ENCODE measurements at places on chromosomes 2 and 18.

GRCh38 chr2:238425979-238426567 lies 654 bp upstream of the ASB1 start:
- peak; percentile 50 for DNase-seq

GRCh38 chr2:129765678-129766351 lies 213.7 kb upstream of the RAB6C start:
- no peak for DNase-seq

DNA sequence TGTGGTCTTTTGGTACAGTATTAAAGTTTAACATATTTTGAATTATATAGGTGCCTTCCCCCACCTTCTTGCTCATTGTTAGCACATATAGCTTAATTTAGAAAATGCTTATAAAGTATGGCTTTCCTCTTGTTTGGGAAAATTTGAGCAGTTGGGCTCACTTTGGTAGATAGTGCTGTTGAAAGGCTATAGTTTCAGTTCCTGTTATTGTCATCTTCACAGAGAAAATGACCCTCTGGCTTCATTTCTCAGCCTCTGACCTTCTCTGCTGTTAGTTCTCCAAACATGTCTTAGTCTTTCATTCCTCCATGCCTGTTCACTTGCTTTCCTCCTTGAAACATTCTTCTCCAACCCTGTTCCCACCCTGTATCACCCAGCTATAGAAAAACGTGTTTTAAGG lies 200.6 kb downstream of the WDR7 start:
- no peak for DNase-seq

GRCh38 chr2:86426271-86426670 lies 14.9 kb upstream of the KDM3A start:
- DNase-seq, result no peak

- DNase-seq, result peak; percentile 68
These were observed 147.1 kb upstream of the FHL2 start for GRCh38 chr2:105545730-105546627.

- peak; percentile 26 for DNase-seq
These were observed 226.6 kb downstream of the BABAM2 start for GRCh38 chr2:28117104-28117596.

DNA sequence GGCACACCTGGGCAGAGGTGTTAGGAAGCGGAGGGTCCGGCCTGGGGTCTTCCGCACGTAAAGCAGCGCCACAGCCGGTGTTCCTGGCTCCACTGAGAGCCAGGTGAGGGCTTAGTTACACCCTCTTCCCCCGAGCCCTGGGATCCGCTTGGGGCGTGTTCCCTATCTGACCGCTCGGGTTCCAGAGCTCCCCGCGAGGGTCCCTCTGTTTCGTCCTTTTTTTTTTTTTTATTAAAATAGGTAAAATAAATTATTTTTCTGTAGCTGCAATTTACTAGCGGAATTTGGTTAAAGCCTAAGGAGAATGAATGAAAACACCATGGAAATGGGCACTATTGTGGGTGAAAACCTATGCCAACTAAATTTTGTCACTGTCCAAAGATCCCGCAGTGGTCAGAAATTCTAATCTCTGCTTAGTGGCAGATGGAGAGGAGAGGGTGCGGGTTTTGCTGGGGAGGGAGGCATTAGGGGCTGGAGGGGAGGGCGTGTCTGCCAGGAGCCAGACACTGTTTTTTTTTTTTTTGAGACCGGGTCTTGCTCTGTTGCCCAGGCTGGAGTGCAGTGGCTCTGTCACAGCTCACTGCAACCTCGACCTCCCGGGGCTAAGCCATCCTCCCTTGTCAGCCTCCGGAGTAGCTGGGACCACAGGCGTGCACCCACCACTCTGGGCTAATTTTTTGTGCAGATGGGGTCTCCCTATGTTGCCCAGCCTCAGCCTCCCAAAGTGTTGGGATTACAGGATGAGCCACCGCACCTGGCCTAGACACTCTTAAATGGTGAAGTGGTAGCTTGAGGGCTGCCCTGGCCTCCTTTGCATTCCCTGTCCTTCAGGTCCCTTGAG lies 834 bp downstream of the PDCL3 start:
- DNase-seq, result no peak

DNA sequence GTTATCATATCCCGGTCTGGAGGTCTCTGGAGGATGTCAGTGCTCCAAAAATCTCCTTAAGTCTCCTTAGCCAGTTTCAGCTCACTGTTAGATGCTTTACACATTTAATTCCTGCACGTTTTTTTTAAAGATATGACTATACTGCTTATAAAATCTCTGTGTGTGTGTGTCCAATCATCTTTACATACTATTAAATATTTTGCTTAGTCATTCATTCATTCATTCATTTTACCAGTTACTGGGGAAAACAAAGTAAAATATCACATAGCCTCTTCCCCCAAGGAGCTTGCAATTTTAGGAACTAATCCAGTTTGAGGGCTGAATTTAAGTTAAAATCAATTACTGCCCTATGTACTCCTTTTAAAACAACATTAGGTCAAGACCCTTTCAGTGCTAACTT lies 293.2 kb upstream of the LYPD1 start:
- DNase-seq, result no peak

- DNase-seq, result no peak
These were observed 65.2 kb upstream of the MYCN start for GRCh38 chr2:15874854-15875804.

DNA sequence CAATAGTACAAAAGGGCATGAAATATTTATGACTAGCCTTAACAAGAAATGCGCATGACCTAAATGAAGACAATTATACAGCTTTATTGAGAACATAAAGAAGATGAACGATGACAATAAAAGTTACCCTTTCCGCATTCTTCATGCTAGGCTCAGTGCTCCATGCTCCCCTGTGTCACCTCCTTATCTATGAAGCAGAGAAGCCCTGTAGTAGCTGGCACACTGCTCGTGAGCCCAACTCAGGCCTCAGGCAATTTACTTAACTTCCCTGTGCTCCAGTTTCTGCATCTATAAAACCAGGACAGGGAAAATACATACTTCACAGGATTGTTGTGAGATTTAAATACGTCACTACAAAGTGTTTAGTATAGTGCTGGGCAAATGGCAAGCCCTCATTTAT lies 34.5 kb upstream of the NABP1 start:
- DNase-seq, result no peak

DNA sequence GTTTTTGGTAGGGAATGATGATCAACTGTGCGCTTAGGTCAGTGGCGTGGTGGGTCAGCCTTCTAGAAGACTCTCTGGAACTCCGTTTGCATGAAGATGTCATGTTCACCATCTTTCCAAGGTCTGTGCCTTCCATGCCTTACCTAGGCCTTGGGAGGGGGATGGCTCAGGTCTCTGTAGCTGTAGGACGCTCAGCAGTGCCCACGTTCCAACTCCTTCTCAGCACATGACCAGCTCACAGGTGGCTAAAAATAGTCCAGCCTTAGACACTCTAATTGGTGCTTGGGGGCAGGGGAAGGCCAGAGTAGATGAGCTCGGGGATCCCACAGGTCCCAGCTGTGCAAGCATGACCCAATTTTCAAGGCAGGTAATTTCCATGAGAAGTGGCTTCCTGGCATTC lies 42.3 kb upstream of the TEX51 start:
- DNase-seq, result no peak

GRCh38 chr18:13455960-13456481 lies 237.5 kb downstream of the LDLRAD4 start:
- no peak for DNase-seq

GRCh38 chr2:39996653-39997080 lies 217.6 kb upstream of the THUMPD2 start:
- no peak for DNase-seq

GRCh38 chr2:102238039-102238756 lies 51.4 kb downstream of the IL1RL2 start:
- peak; percentile 52 for DNase-seq

- DNase-seq, result no peak
These were observed 135.0 kb downstream of the SMAD7 start for GRCh38 chr18:48815581-48816324.

DNA sequence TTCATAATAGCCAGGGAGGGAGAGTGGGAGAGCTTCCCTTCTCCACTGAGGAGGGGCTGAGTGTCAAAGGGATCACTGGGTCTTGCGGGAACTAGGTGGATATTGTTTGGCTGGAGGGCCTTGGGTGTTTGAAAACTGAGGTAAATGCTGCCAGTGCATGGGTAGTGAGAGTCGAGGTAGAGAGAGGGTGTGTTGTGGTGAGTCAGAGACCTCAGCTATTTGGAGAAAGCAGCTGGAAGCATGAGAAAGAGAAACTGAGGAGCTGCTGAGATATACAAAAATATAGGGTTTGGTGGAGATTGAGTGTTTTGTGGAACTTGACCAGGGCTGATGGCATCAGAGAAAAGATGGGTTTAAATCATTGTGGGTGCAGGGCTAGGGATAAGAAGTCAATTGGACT lies 127.0 kb upstream of the CCDC195 start:
- no peak for DNase-seq

All from A549 (cell line).